ENCODE measurements at places on chromosomes 4 and X.
A peak's percentile ranks its signal among the peaks of the same experiment; 100 is the strongest.

DNA sequence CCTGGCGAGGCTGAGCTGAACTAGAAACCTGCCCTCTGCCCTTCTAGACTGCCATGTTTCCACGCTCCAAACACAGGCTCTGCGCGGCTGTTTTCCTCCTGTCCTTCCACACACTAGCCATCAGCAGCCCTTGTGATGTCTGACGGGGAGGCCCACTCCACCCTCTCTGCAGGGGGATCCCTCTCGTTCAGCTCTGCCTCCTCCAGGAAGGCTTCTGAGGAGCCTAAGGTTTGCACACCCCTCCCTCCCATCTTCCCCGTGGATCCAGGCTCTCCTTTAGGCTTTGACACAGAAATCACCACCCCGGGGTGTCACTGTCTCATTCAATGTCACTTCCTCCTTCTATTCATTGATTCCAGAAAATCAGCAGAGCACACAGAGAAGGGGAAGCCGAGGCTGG lies 38.6 kb upstream of the CRMP1 start:
- DNase-seq: no peak

DNA sequence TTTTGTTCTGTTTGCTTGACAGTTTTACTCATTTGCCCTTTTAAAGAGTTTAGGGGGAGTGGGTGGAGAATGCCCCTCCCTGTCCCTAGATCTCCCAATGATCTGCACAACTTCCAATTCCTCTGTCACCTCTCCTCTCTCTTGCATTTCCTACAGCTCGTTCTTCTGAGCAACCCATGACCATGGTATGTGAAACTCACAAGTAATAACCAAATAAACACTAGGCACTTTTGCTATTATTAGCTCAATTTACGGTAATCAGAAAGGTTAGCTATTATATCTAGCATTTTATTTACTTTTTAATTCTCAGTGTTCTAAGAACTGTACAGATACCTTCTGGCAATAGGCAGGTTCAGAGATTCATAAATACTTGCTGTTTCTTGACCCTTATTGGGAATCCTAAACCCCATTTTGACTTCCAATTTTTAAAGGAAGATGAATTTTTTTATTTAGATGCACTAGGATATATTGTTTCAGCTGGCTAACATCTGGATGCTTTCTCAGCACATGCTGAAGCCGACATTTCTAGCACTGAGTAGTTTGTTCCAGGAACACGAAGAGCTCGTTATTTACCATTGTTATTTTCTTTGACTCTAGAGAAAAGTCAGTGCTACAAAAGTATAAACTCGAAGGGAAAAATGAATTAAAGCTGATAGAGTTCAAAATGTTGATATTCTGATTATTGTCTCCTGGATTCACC lies 194.7 kb upstream of the TLL1 start:
- DNase-seq: no peak

GRCh38 chr4:1055721-1056590 lies 44.5 kb downstream of the FGFRL1 start:
- no peak for DNase-seq

DNA sequence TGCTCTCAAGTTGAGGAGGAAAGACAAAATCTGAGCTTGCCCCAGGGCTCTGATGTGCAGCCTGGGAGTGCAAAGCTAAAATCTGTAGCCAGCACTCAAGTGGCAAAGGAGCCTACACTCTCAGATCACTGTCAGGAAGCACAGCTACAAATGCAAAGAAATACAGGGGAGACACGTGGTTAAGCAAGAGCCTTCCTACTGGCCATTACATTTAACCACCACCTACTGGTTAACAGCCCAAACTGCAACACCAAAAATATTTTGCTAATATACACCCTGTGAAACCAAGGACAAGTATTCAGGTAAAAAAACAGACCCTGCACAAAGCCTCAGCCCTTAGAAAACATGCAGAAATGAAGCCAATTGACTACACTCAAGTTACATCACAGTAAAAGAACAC lies 170.4 kb upstream of the FGF16 start:
- DNase-seq: no peak

DNA sequence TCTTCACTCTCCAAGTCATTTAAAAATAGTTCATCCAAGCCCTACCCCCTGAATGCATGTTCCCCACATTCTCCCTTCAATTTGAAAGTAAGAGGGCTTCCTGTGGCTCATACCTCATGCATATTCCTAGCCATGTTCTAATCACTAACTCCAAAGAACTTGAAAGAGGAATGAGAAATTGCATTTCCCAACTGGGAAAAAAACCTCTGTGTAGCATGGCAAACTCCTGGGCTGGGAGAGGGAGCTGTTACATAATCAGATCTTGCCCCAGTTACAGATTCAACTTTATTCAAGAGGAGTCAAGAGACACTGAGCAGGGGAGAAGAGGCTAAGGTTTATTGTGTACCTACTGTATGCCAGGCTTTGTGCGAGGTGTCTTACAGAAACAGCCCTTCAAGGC lies 90.2 kb downstream of the SLC2A9 start:
- no peak for DNase-seq

DNA sequence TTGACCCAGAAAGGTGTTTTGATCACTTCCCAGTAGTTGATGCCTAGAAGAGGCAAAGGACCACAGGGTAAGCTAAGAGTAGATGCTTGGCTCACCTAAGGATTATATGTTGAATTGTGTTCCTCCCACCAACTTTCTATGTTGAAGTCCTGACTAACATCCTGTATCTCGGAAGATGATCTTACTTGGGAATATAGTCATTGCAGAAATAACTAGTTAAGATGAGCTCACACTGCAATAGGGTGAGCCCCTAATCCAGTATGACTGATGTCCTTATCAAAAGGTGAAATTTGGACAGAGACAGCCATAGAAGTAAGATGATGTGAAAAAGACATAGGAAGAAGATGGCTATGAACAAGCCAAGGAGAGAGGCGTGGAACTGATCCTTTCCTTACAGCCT lies 3.3 kb upstream of the HMGB2 start:
- DNase-seq: no peak

GRCh38 chr4:3689006-3689405 lies 77.2 kb upstream of the ADRA2C start:
- DNase-seq: no peak

DNA sequence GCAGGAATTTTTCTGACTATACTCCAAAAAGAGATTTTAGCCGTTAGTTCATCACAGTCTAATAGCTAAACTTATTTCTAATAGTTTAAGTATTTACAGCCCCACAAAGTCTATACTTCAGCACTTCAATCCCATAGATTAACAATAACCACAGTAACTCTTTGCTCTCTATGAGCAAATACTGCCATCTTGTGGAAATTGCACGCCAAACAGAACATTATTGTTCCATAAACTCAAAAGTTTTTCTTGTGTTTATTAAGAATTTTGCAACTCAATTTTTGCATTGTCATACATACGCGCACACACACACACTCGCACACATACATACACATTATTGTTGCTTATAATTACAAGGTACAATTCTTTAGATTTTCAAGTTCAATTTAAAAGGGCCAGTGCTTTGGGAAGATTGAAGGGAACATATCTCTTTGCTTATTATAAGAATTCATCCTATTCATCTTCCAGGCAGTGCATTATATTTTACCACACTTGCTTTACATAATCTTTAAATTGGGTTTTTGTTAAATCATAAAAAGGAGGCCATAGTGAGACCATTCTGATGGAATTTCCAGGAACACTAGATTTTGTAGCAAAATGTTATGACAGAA lies 63.8 kb upstream of the ATOH1 start:
- peak; percentile 19 for DNase-seq

GRCh38 chr4:123675567-123675966 lies 279.0 kb downstream of the SPRY1 start:
- DNase-seq: no peak

DNA sequence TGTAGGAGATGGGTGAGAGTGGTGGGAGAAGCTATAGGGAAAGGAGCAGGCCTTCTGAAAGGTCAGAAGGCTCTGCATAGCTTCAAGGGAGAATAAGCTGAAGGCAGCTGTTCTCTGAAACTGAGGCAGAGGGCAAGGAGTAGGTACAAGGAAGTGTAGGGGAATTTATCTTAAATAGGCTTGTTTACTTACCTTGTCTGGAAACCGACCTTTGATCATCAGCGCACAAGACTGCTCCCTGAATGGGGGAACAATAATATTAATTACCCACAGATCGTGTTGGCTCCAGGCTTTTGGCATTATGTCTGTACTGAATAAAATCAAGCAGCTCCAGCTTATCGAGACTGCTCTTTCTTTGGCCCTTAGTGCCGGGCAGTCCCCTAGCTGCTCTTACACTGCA lies 175.5 kb upstream of the MAGEB16 start:
- DNase-seq: no peak

DNA sequence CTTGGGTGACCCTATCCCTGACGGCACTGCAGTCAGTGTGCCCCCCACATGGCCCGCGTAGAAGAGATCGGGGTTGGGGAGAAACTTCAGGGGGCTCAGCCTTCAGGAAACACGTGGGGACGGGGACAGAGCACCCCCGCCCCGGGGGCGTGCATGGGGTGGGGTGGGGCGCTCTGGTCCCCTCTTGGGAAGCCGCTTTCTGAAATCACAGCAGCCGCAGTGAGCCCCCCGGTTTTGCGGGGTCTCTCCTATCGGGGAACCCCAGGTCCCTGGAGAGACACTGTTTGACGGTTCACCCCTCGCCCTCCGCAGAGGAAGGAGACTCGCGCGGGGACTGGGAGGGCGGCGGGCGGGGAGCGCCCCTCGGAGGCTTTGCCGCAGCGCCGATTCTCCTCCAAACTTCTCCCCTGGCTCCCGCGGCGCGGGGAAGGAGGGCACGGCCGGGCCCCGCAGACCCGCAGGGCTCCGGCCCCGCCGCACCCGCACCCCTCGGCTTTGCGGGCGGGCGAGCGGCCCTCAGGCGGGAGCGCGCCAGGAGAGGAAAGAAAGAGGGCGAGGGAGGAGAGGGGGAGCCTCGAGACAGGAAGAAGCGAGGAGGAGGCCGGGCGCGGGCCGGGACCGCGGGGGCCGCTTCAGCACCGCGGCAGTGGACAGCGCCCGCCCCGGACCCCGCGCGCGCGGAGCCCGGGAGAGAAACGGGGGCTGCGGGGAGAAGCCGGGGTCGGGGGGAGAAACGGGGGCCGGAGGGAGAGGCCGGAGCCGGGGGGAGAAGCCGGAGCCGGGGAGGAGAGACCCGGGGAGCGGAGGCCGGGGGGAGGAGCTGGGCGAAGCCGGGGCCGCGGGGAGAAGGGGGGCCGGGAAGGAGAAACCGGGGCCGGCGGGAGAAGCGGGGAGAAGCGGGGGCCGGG lies 612 bp downstream of the CPLX1 start:
- DNase-seq: peak; percentile 33

- DNase-seq: no peak
These were observed 3.3 kb downstream of the RFC1 start for GRCh38 chr4:39362827-39363226.

DNA sequence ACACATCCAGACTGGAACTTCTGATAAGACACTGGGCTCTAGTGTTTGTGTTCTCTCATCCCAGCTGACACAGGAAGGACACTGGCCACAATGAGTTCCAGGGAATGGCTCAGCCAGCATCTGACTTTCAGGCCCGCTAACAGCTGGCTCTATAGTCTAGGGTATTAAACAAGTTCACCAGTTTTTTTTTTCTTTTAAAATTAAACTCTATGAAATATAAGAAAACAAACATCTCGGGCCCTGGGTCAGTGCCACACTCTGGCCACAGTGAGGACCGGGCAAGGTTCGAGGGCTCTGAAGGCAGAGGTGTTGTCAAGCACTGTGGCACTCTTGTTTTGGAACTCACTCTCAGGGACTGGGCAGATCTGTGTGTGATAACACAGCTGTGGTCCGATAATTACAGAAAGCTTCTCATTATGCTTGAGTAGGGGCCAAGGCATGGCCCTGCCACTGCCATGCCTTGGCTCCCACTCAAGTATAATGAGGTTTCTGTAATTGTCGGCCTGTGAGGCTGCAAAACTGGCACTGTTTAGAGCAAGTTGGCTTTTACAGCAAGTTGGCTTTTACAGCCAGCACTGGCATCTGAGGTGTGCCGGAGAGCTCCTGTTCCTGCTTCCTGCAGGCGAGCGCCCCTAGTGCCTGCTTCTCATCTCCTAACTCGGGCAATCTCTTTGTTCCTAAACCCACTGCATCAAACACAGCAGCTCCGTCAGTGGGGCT lies 62.8 kb downstream of the PPP1R2C start:
- no peak for DNase-seq

DNA sequence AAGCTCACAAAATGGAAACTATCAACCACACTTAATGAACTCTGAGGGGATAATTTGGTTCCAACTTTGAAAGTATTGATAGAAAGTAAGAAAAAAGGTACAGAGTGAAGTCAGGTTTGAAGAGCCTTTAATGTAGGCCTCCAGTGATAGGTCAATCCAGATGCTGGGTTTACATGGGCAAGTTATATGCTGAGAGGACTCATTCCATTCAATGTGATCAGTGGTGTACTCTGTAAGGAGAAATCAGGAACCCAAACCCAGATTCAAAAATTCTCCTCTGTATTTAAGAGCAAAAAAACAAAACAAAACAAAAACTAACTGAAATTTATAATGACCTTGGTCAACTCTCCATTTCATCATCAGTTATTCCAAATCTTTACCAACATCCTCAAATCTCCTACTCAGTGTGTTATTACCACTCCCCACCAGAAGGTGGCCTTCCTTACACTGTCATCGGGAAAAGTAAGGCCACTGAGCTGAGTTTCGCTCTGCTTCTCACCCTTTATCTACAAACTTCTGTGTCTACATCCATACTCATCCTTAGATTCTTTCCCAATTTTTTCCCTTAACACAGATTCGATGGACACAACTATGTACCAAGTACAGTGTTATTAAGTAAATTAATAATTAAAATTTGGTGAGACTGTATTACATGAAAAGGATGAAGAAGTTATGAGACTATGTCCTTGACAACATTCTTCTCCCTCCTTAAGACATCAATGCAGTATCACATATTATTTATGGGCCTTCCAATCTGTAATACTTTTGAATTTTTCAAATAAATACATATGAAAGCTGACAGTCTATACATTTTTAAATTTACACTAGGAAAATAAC lies 88.3 kb downstream of the ZAR1 start:
- DNase-seq: peak; percentile 33

GRCh38 chr4:25117274-25117673 lies 43.0 kb downstream of the SEPSECS start:
- no peak for DNase-seq

- DNase-seq: no peak
These were observed 64.3 kb downstream of the ZFYVE28 start for GRCh38 chr4:2354118-2354517.

DNA sequence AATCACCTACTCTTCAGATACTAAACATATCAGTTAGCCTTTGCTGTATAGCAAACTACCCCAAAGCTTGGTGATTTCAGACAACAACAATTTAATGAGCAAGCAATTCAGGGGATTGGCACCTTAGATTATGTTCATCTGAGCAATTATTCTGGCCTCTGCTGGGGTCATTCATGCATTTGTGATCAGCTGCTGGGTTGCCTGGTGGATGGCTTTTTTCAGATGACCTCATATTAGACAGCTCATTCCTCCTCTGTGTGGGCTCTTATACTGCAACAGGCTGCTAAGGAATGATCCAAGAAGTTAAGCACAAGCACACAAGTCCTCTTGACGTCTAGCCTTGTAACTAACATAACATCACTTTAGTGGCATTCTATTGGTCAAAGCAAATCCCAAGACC lies 153.0 kb upstream of the PPP1R2C start:
- no peak for DNase-seq
